ENCODE measurements at places on chromosomes 16 and 17.

- DNase-seq, result no peak
These were observed 123.5 kb upstream of the PLCG2 start for GRCh38 chr16:81655469-81656162.

- no peak for DNase-seq
These were observed 55.5 kb downstream of the OTOA start for GRCh38 chr16:21719283-21719682.

DNA sequence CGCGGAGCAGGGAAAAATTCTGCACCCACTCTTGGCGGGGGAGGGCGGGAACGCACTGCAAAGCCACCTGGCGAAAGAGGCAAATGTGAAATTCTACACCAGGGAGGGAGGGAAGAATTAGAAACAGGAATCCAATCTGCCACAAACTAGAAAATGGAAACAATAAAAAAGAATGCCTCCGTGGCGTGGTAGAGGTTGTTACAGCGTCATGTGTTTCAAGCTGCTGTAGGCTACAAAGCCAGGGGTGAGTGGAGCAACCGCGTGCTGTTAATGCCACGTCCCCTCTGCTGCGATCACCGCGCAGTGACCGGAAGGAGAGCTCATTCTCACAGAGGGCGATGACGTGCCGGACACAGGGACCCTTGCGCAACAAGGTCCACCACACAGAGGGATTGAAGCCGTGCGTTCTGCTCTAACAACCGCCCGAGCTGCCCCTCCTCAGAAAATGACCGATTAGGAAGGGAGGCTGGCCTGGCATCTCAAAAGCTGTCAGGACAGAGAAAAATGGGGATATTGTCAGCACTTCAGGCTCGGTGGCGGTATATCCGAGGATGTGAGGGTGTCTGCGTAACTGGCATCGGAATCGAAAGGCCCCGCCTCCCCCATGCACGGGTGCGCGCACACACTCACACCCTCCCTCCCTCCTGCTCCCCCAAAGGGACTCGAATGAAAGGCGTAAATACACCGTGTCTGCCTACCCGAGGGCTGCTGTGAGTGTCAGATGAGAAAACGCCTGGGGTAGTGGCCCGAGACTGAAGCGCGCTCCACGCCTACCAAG is 70.8 kb upstream of the TNRC6C start:
- DNase-seq, result peak; percentile 26

GRCh38 chr17:13273806-13274205 is 256.0 kb upstream of the ELAC2 start:
- DNase-seq, result no peak

GRCh38 chr17:5557485-5557884 is 26.8 kb downstream of the NLRP1 start:
- DNase-seq, result no peak

DNA sequence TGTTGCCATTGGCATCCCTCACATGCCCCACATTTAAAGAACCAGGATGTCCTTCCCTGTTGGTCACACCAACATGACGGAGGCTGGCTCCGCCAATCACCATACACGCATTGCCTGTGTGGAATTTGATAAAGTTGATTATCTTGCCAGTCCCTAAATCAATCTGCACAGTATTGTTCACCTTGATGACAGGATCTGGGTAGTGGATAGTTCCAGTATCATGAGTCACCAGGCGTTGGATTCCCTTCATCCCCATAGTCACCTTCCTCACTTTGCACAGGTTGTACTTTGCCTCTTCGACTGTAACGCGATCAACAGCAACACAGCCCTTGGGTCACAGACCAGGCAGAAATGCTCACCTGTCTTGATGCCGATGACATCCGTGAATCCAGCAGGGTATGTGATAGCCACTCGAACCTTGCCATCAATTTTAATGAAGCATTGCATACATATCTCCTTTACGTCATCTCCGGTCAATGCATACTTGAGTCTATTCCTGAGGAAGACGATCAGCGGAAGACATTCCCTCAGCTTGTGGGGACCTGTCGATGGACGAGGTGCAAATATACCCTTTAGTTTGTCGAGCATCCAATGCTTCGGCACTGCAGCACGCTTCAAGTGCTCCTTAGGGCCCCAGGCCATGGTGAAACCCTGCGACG is 14.2 kb downstream of the CTRB2 start:
- no peak for DNase-seq

DNA sequence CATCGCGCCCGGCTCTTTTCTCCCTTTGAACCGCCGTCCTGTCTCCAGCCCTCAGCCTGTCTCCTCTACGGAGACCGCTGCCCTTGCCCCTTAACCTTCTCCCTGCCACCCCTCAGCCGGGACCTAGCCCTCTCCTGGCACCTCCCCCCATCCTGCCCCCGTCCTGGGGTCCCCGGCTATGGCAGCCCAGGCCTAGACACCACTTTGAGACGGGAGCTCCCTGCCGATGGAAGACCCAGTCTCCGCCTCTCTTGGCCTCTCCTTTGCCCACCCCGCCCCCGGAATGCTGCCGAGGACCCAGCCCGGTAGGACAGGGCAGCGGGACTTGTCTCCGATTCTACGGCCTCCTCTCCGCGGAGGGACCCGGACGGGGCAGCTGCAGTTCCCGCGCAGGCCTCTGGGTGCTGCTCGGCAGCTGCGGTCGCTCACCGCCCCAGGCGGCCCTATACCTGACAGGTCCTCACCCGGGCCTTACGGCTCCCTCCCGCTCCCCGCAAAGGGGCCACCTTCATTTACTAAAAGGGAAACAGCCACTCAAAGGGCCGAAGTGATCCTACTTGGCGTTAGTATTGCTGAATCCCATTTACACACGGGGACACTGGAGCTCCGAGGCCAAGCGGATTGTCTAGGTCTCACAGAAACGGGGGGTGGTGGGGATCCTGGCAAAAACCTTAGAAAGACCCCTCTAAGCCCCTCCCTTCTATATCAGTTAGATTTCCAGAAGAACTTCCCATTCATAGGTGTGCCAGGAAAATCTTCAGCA is 32.6 kb upstream of the TAC4 start:
- peak; percentile 54 for DNase-seq
